ENCODE measurements at places on chromosomes 4 and X.

DNA sequence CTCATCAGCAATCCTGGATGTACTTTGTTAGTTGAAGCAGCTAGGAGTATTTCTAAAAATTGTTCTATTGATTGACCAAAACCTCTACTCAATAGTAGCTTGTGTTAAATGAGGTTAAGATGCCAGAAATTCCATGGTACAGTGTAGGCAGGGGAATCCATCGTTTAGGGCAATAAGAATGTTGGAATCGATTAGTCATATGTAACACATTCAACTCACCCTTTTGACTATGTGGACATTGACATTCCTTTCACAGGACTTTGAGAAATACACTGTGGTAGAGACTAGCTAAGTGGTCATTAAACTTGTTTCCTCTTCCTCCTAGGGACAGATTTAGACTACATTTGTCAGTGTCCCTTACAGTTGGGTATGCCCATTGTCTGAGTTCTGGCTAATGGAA, 40.2 kb downstream of the KDM5C start:
- no peak for DNase-seq

GRCh38 chrX:153879741-153880439, 6.1 kb downstream of the L1CAM start:
- DNase-seq = no peak

GRCh38 chrX:69264158-69264581, 98.9 kb upstream of the PJA1 start:
- DNase-seq = no peak

GRCh38 chrX:9278475-9279233, 186.2 kb upstream of the TBL1X start:
- DNase-seq = peak; percentile 19

GRCh38 chr4:1512051-1512737, 106.0 kb upstream of the NKX1-1 start:
- DNase-seq = no peak

DNA sequence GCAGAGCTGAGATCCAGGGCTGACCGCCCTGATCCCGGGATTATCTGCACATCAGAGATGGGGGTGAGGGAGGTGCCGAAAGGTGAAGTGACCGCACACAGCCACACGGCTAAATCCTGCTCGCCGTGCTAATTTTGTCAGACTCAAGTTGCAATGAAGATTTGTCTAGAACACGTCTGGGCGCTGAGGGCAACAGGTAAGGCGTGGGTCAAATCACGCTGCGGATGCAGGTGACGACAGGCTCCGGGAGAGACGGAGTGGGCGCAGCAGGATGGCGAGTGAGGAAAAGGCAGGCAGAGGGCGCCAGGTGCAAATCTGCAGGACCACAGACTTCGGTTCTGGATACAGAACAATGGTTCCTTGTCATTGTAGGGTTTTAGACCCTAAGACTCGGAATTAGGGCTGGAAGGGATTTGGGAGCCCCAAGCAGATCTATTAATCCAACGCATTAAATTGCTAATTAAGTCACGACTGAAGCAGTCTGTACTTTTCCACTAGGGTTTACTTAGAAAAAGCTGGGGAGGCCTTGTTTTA, 1.9 kb upstream of the TBC1D14 start:
- DNase-seq = no peak

GRCh38 chr4:5973486-5974220, 44.6 kb downstream of the C4orf50 start:
- no peak for DNase-seq

GRCh38 chr4:133320576-133321170, 171.6 kb downstream of the PCDH10 start:
- no peak for DNase-seq

- DNase-seq = no peak
These were observed 70.5 kb downstream of the GRIA2 start for GRCh38 chr4:157291071-157291470.

DNA sequence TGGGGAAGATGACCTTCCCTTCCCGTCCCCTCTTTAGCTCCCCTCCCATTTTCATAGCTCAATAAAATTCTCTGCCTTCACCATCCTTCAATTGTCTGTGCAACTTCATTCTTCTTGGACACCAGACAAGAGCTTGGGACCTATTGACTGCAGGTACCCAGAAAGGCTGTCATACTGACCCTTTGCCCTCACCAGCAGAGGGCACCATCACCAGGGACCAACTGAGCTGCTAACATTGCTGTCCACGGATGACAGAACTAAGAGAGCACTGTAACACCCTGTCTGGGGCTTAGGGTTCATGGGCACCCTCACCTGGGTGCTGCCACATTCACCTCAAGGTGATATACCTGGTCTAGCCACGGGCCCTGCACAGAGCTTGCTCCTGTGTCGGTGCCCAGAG, 141.3 kb upstream of the VCX3B start:
- no peak for DNase-seq

DNA sequence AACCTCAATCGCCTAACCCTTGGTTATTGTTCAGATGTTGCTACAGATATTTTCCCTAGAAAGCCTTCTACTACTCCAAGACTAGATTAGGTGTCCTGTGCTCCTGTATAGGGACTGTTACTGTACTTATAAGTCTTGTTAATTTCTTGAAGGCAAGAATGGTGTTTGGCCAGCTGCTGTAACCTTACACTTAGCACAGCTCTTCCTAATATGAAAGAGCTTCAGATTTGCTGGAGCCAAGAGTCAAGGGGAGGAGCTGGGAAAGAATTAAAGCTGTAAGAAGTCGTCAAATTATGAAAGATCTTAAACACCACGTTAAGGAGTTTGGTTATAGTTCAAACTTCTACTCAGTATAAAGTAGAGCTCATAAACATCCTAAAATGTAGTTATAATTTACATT, 245.9 kb upstream of the TLL1 start:
- DNase-seq = no peak

DNA sequence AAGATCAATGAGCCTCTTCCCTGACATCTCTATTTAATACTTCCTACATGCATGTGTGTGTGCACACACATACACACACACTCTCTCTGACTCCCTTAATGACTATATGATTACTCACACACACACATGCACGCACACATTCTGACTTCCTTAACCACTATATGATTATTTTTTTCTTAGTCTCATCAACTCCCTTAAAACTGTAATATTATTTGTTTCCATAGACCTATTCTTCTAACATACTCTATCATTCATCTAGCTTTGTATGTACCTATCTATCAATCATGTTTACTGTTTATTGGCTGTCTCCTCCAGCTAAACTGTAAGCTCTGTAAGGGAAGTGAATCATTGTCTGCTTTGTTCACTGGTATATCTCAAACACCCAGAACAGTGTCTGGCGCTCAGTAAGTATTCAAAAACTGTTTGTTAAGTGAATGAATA, 236.6 kb downstream of the RASL11B start:
- DNase-seq = no peak

GRCh38 chr4:3257103-3257555, 8.2 kb downstream of the MSANTD1 start:
- DNase-seq = no peak

DNA sequence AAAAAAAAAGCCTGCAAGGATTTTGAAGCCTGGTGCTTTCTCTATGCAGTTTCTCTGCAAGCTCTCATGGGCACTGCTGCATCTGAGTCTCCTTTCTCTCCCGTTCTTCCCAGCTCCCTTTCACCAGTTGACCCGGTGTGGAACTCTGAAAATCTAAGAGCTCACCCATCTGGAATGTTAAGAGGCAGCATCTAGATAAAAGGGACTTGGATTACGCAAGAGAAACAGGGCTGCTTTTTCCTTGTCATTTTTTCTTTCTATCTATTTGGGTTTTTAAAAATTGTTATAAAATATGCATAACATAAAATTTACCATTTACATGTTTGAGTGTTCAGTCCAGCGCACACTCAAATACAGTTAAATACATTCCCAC, 95.2 kb upstream of the RPS6KA3 start:
- DNase-seq = no peak

DNA sequence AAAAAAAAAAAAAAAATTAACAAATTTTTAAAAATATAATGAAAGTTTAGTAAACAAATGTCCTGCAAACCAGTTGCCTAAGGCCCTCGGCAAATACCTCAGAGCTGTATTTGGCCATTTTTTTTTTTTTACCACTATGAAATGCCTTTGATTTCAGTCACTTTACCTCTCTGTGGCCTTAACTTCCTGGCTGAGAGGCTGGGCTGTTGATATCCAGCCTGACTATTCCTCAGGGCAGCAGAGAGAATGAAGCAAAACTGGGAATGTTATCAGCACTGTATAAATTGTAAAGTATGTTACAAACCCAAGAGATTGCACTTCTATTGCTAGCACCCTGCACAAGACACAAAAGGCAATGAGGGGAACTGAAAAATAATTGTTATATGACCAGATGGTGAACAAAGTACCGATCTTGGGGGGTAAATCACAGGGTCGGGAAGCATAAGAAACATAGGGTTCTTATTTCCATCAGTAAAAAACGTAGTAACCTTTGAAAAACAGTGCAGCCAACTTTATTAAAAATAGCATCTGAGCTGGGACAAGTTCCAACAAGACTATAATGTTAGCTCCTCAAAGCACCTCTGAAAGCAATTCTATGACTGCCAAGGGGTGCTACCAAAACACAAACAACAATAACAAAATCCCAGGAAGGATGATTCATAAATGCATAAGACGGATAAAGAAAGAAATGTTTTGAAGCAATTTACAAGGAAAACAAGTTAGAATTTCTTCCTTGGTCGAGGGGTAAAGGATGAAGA, 18.1 kb downstream of the USP46 start:
- DNase-seq = no peak

DNA sequence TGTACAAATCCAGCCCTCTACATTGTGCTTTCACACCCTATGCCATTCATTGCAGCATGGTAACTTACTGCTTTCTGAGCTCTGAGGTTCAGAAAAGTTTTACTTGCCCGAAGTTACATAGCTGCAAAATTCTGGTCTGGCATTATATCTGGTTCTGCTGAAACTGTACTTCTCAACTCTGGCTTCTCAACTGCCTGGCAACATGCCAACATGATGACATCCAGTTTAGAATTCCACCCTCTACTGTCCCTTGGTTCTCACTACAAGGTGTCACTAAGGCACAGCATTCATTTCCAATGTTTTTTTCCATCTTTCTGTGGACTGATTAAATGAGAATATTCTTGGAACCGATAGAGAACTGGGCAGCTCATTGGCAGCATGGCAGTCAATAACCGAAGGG, 242.9 kb upstream of the PRPS2 start:
- no peak for DNase-seq
